ENCODE measurements at places on chromosomes 3 and 15.
A peak's percentile ranks its signal among the peaks of the same experiment; 100 is the strongest.

DNA sequence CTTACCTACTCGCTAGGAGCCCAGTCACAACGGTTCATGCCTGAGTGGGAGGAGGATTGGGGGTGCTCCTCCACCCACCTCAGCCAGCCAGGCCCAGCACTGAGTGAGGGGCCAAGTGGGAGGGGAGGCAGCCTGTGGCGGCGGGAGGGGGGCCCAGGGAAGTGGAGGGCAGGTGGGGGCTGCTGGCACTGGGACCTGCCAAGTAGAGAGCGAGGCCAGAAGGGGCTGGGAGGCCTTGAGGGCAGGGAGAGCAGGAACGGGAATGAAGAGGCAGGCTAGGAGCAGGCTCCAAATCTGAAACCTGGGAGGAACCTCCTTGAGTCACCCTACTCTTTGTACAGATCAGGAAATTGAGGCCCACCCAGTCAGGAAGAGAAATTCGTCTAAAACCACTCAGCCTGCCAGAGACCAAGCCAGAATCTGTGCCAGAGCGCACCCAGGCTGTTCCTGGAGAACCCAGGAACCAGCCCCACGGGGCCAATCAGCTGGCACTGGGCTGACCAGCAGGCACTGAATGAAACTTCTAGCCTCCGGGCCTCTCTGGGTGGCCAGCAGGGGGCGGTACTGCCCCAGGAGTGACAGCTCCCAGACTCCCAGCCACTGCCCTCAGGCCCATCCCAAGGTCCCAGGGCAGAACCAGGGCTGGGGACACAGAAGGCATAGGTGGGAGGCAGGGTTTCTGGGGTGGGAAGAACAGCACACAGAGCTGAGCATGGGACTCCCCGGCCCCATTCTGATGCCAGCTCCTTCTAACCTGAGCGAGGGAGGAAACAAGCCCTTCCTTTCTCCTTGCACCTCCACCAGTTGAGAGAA is 14.8 kb upstream of the CYP11A1 start:
- H3K4me3 ChIP-seq = no peak overlapping the region
- peaks cover 31% of the 10 kb centered on the region for H3K27me3 ChIP-seq
- H3K36me3 ChIP-seq = no peaks in the 10 kb centered on the region
- H3K27ac ChIP-seq = no peak overlapping the region
- H3K4me1 ChIP-seq = peaks cover 3% of the 10 kb centered on the region
- peak; percentile 85 for DNase-seq

DNA sequence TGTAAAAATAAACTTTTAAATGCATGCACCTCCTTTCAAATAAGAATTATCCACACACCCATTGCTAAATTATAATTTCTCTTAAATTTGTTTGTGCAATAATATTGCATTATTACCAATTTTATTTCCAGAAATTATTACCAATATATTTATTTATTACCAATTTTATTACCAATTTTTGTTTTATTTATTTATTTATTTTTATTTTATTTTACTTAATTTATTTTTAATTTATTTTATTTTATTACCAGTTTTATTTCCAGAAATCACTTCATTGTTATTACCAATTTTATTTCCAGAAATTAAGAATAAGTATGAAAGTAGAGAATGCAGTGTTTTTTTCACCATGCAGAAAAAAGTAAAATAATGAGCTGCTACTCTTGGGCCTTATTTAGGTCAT is 525.4 kb downstream of the NAALADL2 start:
- H3K27ac ChIP-seq = no peak overlapping the region
- no peaks in the 10 kb centered on the region for H3K36me3 ChIP-seq
- H3K27me3 ChIP-seq = no peaks in the 10 kb centered on the region
- no peak overlapping the region for H3K4me3 ChIP-seq

GRCh38 chr3:46491089-46492070 is 6.4 kb upstream of the RTP3 start:
- DNase-seq = no peak
- H3K27ac ChIP-seq = no peak overlapping the region
- H3K36me3 ChIP-seq = no peaks in the 10 kb centered on the region
- H3K4me3 ChIP-seq = no peak overlapping the region
- no peaks in the 10 kb centered on the region for H3K27me3 ChIP-seq
- no peaks in the 10 kb centered on the region for H3K4me1 ChIP-seq

GRCh38 chr15:68177742-68178141 is 27.4 kb downstream of the CALML4 start:
- DNase-seq = no peak
- no peaks in the 10 kb centered on the region for H3K4me1 ChIP-seq
- H3K27me3 ChIP-seq = no peaks in the 10 kb centered on the region
- no peak overlapping the region for H3K27ac ChIP-seq
- no peak overlapping the region for H3K4me3 ChIP-seq
- peaks cover 7% of the 10 kb centered on the region for H3K36me3 ChIP-seq

- H3K36me3 ChIP-seq = no peaks in the 10 kb centered on the region
- DNase-seq = no peak
- H3K4me3 ChIP-seq = no peak overlapping the region
- H3K4me1 ChIP-seq = no peaks in the 10 kb centered on the region
- H3K27me3 ChIP-seq = no peaks in the 10 kb centered on the region
- no peak overlapping the region for H3K27ac ChIP-seq
These were observed 307.6 kb downstream of the ZBTB20 start for GRCh38 chr3:114839476-114839875.

GRCh38 chr3:159277814-159278213 is 476.0 kb downstream of the MFSD1 start:
- no peaks in the 10 kb centered on the region for H3K27me3 ChIP-seq
- no peak overlapping the region for H3K27ac ChIP-seq
- no peaks in the 10 kb centered on the region for H3K36me3 ChIP-seq
- no peaks in the 10 kb centered on the region for H3K4me1 ChIP-seq
- no peak for DNase-seq

DNA sequence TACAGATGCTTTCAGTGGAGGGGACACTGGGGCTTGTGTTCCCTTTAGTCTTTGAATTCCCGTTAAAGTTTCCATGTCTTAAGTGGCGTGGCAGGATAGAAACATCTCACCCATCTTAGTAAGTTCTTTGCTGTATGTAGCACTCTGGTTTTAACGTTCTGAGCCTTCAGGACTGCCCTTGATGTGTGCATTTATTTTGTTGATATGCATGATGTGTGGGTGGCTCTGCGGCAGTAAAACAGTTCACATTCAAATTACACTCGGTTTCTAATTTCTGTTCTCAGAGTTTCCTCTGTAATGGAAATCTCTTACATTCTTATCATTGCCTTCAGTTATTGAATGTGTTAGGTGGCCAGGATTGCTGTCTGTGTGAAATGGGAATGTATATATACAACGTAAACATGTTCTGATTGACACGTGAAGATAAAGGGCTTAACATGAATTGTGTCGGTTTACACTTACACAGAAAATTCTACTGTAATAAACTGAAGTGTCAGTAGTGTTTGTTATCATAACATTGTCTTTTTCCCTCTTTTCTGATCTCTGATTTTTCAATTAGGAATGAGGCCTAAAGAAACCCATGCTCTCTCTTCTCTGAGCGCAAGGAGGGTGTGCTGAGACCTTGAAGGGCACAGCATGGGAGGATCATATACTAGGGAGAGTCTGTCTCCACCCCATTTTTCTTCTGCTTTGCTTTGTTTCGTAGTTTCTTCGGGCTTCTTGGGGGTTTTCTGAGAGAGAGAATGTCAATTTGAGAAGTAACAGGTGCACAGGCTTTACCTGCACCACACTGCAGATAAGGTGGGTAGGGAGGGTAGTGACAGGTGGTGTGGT is 51.5 kb downstream of the IGF1R start:
- H3K36me3 ChIP-seq = peaks cover 7% of the 10 kb centered on the region
- H3K4me1 ChIP-seq = peaks cover 8% of the 10 kb centered on the region
- H3K27ac ChIP-seq = no peak overlapping the region
- H3K27me3 ChIP-seq = no peaks in the 10 kb centered on the region
- DNase-seq = no peak
- H3K4me3 ChIP-seq = no peak overlapping the region
